ENCODE measurements at places on chromosomes 1 and 21. TPM values are rescaled to one million over a fixed set of nuclear protein-coding genes. Genes with fewer than 3 reads are reported as not detected.
A peak's percentile ranks its signal among the peaks of the same experiment; 100 is the strongest.

GRCh38 chr21:35775778-35776544 lies 284.4 kb downstream of the SETD4 start:
- DNase-seq: no peak

DNA sequence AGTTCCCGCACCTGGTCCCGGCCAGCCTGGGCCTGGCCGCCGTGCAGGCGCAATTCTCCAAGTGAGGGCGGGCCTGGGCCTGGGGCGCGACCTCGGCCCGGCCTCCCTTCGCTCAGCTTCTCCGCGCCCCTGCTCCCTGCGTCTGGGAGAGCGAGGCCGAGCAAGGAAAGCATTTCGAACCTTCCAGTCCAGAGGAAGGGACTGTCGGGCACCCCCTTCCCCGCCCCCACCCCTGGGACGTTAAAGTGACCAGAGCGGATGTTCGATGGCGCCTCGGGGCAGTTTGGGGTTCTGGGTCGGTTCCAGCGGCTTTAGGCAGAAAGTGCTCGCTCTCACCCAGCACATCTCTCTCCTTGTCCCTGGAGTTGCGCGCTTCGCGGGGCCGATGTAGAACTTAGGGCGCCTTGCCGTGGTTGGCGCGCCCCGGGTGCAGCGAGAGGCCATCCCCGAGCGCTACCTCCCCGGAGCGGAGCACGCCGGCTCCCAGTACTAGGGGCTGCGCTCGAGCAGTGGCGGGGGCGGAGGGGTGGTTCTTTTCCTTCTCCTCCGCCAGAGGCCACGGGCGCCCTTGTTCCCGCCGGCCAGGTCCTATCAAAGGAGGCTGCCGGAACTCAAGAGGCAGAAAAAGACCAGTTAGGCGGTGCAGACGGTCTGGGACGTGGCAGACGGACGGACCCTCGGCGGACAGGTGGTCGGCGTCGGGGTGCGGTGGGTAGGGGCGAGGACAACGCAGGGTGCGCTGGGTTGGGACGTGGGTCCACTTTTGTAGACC lies 1.2 kb downstream of the OLIG1 start:
- DNase-seq: peak; percentile 31

DNA sequence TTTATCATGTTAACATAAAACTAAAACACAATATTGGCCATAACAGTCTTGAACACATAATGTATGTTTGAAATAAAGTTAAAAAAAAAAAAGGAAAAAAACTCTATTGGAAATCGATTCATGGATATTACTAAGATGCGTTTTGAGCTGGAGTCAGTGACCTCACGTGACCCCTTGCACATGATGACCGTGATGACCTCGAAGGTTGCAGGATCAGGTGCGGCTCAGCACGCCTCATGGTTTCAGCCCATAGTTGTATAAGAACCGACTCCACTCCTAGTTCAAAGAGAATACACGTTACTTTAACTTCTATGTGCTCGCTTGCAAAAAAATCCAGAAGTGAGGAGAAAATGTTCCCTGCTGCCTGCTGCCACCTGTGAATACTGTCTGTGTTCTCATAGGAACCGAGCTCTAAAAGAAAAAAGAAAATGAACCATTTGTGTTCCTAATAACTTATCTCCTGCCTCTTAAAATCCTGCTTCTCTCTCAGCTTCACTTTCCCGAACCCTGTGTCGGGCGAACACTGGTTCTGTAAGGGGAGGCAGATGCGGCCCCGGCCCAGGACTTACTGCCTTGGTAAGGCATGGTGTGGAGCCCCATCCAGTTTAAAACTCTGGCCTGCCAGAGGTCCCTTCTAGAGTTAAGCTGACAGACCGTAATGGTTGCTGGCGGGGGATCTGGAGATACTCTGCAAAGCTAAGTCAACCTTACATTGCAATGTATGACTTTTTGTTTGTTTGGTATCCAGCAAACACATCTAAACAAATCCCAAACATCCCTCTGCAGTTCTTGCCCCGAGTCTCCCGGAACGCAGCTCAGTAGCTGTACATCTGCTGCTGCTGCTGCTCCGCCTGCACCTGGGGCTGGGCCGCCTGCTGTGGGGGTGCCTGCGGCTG lies 33.8 kb upstream of the RIPK4 start:
- DNase-seq: no peak

DAB1 gene
- total RNA-seq: 0.46 TPM

GRCh38 chr1:56284928-56285327 lies 294.4 kb downstream of the PLPP3 start:
- no peak for DNase-seq

- DNase-seq: no peak
Measured at GRCh38 chr1:174191349-174191862, 32.1 kb downstream of the RABGAP1L start.

HORMAD1 gene
- not detected for total RNA-seq

GRCh38 chr1:17561561-17561985 lies 22.1 kb downstream of the ARHGEF10L start:
- DNase-seq: no peak

- no peak for DNase-seq
Measured at GRCh38 chr1:1124508-1124785, 8.6 kb upstream of the C1orf159 start.

RYR2 gene
- 0.02 TPM for total RNA-seq

- DNase-seq: no peak
Measured at GRCh38 chr1:111882986-111883560, 106.4 kb downstream of the KCND3 start.

DNA sequence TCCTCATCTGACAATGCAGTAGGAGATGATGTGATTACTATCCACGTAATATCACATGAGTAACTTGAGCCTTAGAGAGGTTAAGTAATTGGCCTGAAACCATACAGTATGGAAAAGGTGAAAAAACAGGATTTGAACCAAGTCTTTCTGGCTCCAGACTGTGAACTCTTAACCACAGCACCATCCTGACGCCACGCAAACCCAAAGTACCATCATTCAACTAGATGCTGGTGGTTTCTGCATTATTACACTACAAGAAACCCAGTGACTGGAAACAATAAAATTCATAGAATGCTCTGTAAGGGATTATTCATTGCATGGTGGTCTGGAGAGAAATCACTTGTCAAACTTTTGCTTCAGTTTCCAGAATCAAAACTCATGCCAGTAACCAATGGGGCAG lies 90.7 kb downstream of the MAB21L3 start:
- DNase-seq: no peak

DNA sequence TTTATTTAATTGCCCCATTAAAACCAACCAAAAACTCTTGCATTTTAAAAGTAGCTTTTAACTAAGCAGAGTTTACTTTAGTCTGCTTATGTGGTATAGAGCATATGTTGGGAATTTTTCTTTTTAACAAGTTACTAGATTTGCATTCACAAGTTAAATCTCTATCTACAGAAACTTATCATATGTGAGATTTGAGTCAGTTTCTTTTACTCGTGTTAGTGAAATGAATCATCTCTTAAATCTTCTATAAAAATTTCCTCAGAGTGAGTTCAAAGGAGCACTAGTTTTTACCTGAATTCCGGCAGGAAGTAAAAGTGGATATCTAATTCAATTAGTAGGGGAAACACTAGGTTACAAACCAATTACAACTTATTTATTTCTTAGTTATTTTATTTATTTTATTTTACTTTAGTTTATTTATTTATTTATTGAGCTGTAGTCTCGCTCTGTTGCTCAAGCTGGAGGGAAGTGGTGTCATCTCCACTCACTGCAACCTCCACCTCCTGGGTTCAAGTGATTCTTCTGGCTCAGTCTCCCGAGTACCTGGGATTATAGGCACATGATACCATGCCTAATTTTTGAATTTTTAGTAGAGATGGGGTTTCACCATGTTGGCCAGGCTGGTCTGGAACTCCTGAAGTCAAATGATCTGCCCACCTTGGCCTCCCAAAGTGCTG lies 1609.6 kb upstream of the B3GALT2 start:
- no peak for DNase-seq

DNA sequence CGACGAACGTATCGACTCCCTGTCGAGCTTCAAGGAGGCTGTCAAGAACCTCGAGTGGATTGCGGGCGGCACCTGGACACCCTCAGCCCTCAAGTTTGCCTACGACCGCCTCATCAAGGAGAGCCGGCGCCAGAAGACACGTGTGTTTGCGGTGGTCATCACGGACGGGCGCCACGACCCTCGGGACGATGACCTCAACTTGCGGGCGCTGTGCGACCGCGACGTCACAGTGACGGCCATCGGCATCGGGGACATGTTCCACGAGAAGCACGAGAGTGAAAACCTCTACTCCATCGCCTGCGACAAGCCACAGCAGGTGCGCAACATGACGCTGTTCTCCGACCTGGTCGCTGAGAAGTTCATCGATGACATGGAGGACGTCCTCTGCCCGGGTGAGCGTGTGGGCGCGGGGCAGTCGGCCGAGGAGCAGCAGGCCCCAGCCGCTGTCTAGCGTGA lies 28.0 kb downstream of the COL6A2 start:
- no peak for DNase-seq

RAB4A gene
- 25.9 TPM for total RNA-seq

DNA sequence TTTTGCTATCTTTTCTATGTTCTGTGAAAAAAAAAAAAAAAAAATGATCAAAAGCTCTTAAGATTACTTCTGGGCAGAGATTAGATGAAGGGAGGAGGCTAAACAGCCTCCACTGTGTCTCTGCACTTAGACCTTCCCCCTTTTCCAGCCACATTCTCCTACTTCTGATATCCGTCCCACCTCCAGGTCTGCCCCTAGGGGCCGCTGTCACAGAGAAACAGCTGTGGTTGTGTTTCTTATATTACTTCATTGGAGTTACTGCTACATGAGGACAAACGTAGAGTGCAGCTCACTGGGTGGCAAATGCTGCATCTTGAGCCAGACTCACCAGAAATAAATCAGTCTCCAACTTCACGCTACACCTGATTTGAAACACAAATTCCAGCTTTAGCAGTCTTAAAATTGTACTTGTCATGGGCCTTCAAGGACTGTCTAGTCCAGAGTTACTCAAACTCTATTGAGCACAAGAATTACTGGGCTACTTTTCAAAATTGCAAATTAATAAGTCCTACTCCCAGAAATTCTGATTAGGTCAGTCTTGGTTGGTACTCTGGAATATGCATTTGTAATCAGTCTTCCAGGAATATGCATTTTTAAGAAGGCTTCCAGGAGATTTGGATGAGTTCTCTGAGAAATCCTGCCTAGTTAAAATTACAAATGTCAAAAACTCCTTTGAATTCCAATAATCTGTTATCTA lies 125.2 kb upstream of the PTBP2 start:
- peak; percentile 37 for DNase-seq

MROH7 gene
- 0.05 TPM for total RNA-seq

CSMD2 gene
- total RNA-seq: not detected

GRCh38 chr1:42209526-42210251 lies 45.1 kb upstream of the GUCA2A start:
- DNase-seq: no peak

GRCh38 chr1:12220890-12221289 lies 8.9 kb upstream of the VPS13D start:
- no peak for DNase-seq

SHE gene
- total RNA-seq: not detected

DNA sequence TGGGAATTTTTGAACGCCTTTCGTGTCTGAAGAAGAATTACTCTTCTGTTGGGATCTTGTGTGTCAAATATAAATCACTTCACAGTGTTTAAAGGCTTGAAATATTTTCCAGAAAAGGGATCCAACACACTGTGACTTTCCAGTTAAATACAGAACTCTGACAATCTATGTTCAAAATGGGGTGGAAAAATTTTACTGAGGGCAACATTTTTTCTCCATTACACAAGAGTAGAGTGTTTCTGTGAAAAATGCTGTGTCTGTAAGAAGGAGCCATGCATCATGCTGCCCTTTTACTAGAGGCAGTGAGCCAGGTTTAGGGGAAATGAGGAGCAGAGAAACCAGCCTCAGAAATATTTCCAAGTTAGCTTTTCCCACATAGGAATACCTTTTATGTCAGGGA lies 86.5 kb downstream of the VPS13D start:
- no peak for DNase-seq

KIAA0040 gene
- total RNA-seq: 32.9 TPM

C1orf210 gene
- not detected for total RNA-seq

DNA sequence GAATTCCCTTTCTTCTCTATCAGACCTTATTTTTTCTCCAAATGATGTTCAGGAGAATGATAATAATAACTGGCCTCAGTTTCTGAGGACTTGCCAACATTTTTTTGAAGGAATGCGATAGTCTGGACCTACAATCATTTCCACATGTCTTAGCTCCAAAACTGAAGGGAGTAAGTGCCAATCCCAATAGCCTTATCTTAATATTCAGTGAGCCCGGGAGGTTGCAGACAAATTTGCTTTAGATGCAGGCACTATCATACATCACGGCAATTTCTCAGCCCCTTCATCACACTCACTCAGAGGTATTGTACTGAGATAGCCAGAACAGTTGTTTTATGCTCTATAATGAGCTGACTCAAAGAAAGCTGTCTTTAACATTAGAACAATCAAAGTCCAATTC lies 796.9 kb downstream of the ADGRL2 start:
- no peak for DNase-seq

DNA sequence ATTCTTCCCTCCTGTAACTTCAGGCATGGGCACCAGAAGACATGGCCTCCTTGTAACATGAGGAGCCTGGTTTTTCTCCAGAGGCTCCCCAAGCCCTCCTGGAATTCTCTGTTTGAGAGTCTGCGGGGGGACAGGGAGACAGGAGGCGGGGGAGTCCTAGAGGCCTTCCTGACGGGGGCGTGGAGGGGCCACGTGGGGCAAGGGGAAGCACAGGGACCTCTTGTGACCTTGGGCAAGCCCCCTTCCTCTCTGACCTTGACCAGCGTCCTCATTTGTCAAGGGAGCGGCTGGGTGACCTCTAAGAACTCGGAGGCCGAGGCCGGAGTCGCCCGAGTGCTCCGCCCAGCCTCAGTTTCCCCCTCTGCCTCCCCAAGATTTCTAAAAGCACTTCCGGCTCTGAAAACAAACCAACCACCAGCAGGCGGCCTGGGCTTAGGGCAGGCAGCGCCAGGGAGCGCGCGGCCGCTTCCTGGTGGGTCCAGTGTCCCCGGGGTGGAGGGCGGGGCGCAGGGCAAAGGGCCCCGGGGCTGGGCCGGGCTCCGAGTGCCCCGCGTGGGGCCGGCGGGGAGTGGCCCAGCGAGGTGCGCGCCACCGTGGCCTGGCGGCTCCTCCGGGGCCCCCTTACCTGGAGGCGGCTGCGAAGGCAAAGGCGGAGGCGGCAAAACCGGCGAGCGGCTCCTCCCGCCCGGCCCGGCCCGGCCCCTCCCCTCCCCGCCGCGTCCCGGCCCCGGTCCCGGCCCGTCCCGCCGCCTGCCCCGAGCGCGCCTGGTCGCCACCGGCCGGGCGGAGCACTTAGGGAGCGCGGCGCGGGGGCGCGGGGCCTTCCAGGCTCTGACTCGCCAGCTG lies at the start of gene TMCO4:
Gene TMCO4 (minus strand): TSS at position 687 of the 846 bp plus-strand sequence. CDS start 19,158 bp downstream, outside the sequence.
- peak; percentile 71 for DNase-seq

CAPN9 gene
- total RNA-seq: not detected

PLD5 gene
- not detected for total RNA-seq

GRCh38 chr1:203744075-203744972 lies 20.7 kb upstream of the LAX1 start:
- peak; percentile 38 for DNase-seq

OPRD1 gene
- not detected for total RNA-seq

GRCh38 chr1:160264795-160265307 lies 2.5 kb upstream of the DCAF8 start:
- DNase-seq: no peak

KCNH1 gene
- total RNA-seq: not detected

TPTE gene
- total RNA-seq: not detected

All from activated CD4-positive, alpha-beta memory T cell treated with anti-CD3 and anti-CD28 coated beads for 36 hours (primary cell).